ENCODE measurements at places on chromosomes 11 and 22.

GRCh38 chr22:42076764-42077485 lies 2.6 kb upstream of the SMDT1 start:
- DNase-seq: no peak

GRCh38 chr11:33063326-33063881 lies 24.0 kb downstream of the TCP11L1 start:
- no peak for DNase-seq

- no peak for DNase-seq
These were observed 9.0 kb downstream of the NAT10 start for GRCh38 chr11:34114471-34114870.

GRCh38 chr11:11157185-11157584 lies 195.9 kb downstream of the CSNK2A3 start:
- peak; percentile 47 for DNase-seq

DNA sequence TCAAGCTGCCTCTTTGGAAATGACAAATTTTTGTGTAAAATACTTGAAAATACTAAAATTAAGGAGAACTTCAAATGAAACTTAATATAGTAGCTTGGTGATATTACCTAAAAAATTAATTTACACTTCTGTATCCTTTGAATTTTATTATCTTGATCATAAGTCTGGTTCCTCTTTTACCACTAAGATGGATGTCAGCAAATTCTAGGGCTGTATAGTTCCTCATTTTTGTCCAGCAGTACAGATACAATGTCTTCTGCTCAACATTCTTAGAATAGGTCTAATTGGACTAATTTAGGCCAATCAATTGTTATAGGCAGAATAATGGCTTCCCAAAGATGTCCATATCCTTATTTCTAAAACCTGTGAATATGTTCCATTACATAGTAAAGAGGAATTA lies 1298.0 kb upstream of the RAG2 start:
- DNase-seq: no peak

GRCh38 chr11:1162138-1162475 lies 4.4 kb downstream of the MUC5AC start:
- no peak for DNase-seq

DNA sequence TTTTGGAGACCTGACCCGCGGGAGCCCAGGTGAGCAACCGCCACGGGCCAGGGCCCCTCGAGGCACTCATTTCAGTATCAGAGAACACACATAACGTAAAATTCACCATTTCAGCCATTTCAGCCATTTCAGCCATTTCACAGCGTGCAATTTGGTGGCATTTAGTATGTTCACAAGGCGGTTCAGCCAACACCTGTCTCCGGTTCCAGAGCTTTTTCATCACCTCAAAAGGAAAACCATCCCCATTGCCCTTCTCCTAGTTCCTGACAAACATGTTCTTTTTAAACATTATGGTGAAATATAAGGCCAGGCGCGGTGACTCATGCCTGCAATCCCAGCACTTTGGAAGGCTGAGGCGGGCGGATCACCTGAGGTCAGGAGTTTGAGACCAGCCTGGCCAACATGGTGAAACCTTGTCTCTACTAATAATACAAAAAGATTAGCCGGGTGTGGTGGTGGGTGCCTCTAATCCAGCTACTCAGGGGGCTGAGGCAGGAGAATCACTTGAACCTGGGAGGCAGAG lies 119.3 kb downstream of the KCNQ1 start:
- no peak for DNase-seq

- DNase-seq: no peak
These were observed 36.1 kb upstream of the ANKK1 start for GRCh38 chr11:113351480-113351879.

DNA sequence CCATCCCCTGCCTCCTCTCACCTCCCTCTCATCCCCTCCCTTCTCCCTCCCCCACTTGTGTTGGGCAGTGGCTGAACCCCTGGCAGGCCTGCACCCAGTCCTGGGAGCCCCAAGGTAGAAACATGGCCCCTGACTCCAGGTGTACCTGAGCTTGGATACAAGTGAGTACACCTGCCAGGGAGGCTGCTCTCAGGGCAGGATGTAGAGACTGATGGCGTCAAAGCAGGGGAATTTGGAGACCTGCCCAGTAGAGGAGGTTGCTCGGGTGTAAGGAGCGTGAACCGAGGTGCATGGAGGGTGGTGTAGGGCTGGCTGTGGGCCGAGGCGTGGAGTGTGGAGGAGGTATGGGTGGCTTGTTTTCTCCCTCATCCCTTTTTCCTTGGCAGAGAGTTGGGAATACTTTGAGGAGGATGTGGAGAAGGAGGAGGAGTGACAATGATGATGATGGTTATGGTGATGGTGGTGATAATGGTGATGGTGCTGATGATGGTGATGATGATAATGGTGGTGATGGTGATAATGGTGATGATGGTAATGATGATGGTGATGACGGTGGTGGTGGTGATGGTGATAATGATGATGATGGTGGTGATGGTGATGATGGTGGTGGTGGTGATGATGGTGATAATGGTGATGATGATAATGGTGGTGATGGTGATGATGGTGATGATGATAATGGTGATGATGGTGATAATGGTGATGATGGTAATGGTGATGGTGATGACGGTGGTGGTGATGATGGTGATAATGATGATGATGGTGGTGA lies 12.3 kb downstream of the MRGPRG start:
- DNase-seq: no peak

GRCh38 chr22:27988704-27989103 lies 69.6 kb upstream of the PITPNB start:
- peak; percentile 0 for DNase-seq

GRCh38 chr11:28274216-28274615 lies 166.0 kb downstream of the METTL15 start:
- no peak for DNase-seq

DNA sequence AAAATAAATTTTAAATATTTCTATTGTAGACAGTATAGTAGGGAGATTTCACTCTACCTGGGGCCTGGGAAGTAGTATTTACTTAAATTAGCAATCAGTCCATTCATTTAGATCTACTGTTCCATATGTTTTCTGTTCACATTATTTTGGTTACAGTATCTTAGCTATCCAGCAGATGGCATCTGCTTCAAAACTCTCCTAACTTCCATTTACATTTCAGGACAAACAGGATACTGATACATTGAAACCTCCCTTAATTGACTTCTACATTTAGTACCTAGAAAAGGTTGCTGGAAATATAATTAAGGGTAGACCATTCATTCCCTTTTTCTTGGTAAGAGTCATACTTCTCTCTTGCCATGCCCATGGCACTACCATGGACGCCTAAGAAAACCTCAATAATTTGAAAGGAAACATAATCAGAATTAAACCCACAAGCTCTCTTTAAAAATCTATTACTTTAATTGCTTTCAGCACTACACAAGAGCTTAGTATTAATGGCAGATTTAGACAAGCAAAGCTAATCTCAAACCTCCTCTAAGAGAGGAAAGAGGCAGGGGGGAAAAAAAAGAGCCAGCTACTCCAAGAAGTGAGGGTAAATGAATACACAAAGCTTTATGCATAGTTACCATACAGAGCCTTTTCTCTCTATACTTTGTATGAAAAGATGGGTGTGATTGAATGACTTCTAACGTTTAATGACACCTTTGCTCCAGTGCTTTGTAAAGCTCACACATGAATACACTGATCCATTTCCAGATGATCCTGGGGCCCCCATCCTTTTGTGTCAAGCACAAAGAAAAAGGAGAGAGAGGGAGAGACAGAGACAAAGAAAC lies 131.2 kb upstream of the MTMR2 start:
- no peak for DNase-seq

- no peak for DNase-seq
These were observed 301.7 kb upstream of the PITPNB start for GRCh38 chr22:28220626-28221363.

- no peak for DNase-seq
These were observed at the start of gene MS4A4E for GRCh38 chr11:60242740-60243239. TSS of gene MS4A4E (minus strand) at chr11:60243137. CDS start at chr11:60230055, 13,082 bp downstream.

GRCh38 chr11:60887556-60887955 lies 18.8 kb downstream of the PRPF19 start:
- DNase-seq: peak; percentile 55

DNA sequence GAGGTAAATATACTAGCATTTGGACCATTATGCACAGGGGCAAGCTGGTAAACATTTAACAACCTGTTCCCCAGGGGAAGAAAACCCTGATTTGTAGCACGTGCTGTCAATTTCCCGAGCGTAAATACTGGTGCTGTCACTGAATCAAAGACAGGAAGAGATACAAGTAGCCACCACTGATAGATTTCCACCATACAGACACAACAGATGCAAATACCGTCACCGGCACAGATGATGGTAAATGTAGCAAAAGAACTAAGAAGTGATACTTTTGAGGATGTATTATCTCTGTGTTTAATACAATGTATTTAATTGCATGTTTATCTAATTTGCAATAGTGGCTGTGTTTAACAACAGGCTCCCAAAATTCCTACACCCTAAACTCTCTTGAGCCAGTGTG lies 39.6 kb downstream of the SHISAL1 start:
- no peak for DNase-seq

GRCh38 chr11:23556163-23556750 lies 696.0 kb upstream of the CCDC179 start:
- no peak for DNase-seq

DNA sequence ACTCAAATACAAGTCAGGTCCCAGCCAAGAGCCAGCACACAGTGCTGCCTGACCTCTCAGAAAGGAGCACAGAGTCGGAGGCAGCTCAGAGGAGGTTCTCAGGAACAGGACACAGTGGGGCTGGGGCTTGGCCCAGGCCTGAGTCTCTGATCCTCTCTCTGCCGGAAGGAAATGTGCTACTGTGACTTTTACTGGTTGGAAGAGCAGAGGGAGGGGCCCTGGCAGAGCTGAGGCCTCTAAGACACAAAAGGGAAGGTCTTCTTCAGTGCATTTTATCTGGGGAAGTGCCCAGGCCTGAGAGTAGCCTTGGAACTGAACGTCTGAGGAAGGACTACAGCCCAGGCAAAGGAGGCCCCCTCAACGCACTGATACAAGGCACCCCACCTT lies 16.2 kb upstream of the CASTOR1 start:
- DNase-seq: peak; percentile 63

DNA sequence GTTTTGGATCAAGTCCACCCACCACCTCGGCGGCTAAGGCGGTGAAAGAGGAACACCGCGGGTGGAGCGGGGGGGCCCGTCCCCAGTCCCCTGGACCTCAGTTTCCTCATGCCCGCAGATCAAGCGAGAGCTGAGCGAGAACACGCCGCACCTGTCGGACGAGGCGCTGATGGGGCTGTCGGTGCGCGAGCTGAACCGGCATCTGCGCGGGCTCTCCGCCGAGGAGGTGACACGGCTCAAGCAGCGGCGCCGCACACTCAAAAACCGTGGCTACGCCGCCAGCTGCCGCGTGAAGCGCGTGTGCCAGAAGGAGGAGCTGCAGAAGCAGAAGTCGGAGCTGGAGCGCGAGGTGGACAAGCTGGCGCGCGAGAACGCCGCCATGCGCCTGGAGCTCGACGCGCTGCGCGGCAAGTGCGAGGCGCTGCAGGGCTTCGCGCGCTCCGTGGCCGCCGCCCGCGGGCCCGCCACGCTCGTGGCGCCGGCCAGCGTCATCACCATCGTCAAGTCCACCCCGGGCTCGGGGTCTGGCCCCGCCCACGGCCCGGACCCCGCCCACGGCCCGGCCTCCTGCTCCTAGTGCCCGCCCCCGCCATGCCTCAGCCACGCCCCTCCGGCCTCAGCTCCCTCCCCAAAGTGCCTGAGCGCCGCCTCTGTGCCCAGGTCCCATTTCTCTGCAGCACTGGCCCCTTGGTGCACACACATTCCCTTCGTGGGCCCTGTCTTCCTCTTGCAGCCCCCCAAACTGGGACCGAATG lies 12.7 kb downstream of the MAFF start:
- peak; percentile 71 for DNase-seq

- no peak for DNase-seq
These were observed 761 bp upstream of the TMEM25 start for GRCh38 chr11:118530180-118530682.

DNA sequence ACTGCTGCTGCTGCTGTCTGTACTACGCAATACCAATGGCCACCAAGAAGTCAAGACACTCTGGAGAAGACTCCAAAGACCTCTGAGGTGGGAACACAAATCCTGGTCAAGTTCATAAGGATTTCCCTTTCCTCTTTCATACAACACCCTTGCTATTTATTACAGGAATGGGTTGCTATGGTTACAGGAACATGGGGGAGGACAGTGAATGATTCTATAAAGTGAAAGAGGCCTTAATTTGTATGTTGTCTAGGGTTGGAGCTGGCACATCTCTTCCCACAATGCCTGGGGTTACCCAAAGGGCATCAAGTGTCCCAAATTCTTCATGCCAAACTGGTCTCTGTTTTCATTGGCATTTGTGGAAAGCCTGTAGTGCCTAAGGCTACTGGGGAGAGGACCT lies 11.4 kb upstream of the SEC14L3 start:
- no peak for DNase-seq

DNA sequence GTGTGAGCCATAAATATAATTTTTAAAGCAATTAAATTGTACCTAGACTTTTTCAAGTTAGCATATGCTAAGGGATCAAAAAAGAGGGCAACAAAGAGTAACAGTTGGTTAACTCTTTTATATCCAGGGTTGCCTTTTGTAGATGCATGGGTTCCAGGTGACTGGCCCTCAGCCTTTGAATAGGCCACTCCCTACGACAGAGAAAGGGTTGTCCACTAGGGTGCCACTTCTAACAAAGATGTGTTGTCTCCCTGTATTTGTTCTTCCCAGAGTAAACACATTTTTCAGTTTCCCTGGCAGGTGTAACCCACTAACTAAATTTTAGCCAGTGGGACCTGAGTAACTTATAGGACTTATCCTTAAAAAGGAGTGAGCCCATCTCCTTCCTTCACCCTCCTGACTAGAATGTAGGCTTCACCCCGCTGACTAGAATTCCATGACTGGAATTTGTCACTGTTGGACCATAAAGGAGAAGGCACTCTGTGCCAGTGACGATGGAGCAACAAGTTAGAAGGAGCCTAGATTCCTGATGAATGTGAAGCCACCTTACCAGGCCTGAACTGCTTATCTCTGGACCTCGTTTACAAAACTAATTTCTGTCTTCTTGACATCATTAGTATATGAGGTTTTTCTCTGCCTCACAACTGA lies 16.6 kb downstream of the TUG1 start:
- no peak for DNase-seq

- DNase-seq: no peak
These were observed 370.2 kb downstream of the AASDHPPT start for GRCh38 chr11:106447631-106448191.

- DNase-seq: no peak
These were observed 8.4 kb upstream of the MMP12 start for GRCh38 chr11:102883141-102883540.
